ENCODE measurements at places on chromosomes 7 and 10.

DNA sequence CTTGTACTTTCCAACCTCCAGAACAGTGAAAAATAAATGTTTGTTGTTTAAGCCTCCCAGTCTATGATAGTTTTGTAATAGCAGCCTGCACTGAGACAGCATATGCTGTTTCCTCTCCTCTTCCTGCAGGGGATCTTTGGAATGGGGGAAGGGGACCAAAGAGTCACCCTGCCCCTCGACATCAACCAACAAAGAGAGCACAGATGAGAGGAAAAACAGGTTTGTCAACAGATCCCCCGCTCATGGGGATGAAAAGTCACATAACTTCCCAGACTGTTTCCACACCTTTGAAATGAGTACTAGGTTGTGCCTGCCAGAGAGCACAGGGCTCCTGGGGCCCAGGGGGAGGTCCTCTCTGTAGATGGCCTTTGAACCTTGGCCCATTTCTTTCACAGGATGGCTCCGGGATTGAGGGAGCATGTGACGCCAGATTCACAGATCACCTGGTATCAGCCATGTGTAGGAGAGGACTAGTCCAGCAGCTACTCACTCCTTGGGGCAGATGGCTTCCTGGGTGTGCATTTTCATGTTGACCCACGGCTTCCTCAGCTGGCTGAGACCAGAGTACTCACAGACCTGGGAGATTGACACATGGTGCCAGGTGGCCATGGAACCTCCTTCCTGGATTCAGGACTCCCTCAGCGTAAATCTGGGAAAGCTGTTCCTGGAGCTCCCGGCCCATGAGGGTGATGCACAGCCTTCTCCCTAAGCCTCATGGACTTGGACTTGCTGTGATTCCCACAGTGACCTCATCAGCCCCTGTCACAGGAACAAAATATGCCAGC, 125.6 kb downstream of the CXCL12 start:
- no peak for DNase-seq

DNA sequence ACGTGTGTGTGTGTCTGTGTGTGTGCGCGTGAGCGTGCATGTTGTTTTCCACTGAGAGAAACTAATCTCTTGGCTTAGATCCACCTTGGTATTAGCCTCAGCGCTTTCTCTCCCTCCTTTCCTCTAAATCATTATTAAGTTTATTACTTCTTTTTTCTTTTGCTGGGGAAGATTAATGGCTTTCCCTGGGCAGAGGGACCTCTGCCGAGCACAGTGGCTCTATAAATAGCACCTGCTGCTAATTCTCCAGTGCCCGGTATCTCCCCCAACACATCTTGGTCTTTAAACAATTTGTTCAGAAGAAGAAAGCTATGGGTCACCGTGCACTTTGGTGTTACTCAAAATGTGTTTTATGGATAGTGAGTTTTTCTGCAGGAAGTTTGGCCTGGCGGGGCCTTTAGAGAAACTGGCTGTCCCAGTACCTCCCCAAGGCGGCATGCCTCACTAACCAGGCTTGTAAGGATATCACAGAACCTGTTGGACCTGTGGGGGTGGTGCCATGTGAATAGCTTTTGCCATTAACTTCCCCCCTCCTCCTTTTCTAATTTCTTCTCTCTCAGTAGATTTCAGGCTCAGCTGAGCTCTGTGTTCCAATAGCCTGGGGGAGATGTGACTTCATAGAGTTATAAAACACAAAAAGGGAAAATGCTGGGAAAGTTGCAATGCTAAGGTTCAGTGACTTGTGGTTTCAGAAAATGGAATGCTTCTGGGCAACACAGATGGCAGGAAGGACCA, 70.1 kb upstream of the RAB11FIP2 start:
- no peak for DNase-seq

DNA sequence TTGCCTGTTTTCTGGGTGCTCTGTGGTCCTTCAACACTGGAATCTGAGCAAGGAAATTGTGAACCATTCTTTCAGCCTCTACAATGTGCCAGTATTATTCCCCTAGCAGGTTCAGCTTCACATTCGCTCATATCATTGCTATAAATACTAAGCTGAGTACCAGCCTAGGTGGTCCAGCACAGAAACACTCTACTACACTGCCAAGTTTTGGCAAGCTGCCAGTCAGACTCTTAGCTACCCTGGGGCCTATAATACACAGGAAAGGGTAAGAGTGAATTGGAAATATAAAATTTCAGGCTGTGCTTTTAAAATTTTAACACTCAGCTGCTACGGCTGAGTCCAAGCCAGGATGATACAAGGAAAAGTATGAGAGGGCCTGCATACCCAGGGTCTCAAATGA, 49.9 kb upstream of the PPP1R3A start:
- no peak for DNase-seq

DNA sequence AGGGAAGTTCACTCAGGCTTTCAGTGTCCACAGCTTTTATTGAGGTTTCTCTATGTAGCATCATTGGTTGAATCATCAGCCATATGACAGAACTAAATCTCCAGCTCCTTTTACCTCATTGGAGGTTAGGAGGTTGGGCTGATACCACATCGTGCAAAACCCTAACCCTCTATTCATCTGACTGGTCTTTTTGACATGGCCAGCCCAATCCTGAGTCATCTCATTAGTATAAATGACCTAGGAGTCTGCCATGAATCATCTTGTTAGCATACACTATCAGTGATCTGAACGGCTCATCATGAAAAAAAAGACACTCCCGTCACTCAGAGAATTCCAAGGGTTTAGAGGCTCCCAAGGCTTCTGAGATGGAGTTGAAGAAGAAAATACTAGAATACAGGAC, 669.8 kb upstream of the POT1 start:
- no peak for DNase-seq

- DNase-seq, result no peak
Measured at GRCh38 chr10:35339942-35340341, 3.6 kb downstream of the CCNY start.

DNA sequence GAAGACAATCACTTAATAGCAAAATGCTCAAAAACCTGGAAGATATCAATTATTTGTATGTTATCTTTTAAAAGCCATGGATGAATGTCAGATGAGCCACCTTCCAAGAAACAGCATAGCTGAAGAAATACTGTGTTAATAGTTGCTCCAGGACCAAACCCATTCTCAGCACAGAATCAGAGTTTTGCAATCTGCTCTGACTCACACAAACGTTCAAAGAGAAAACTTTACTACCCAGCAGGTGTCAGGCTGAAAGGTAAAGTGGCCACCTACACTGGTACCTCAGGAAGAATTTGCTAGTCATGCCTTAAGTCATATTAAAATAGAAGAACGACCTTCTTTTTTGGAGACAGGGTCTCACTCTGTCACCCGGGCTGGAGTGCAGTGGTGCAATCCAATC, 526.5 kb downstream of the PARD3 start:
- DNase-seq, result no peak

GRCh38 chr7:55152516-55152915, 133.7 kb downstream of the EGFR start:
- DNase-seq, result no peak

DNA sequence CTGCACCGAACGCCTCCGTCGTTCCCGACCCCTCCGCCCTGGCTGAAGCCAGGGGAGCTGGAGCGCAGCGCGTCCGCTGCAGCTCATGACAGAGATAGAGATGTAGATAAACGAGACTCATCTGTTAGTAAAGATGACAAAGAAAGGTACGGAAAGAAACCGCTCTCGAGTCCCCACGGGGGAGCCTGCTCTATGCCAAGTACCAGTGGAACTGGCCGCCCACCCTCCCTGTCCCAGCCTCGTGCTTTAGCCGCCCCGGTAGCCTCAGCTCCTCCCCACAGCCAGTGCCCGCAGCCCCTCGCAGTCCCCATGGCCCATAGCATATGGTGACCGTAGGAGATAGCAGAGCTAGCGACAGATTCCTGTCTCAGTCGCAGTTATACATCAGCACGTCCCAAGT, 344.7 kb upstream of the GALNT17 start:
- no peak for DNase-seq

DNA sequence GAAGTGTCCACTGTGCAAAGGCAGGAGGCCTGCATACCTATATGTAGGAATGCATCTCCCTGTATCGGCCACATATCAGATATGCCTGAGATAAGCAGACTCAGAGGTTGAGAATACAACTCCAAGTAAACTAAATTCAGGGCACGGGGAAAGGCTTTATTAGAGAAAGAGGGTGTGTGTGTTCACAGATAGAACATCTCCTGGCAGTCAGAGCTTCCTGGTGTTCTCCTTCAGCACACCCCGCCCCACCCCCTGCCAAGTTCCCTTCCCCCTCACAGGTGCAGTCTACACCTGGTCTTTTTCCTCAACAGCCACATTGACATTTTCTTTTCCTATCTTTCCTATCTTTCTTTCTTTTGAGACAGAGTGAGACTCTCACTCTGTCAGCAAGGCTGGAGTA, 17.1 kb downstream of the GBX1 start:
- DNase-seq, result no peak

DNA sequence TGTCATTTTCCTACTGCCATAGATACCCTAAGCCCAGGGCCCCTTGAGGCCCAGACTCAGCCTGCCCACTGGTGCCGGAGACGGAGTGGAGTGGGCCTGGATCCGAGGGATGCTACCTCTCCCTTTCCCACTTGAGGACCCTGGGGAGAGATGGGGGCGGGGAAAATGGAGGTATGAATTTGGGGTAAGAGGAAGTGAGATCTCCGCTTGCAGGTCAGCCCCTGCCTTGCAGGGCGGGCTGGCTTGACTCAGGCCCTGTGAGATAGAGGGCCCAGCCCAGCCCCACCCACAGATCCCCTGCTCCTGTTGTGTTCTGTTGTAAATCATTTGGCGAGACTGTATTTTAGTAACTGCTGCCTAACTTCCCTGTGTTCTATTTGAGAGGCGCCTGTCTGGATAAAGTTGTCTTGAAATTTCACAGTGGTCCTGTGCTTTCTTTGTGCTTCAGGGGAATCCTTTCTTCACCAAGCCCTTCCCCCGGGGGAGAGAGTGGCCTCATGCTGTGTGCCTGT, 13.2 kb downstream of the YKT6 start:
- no peak for DNase-seq

GRCh38 chr10:43576062-43576461, 1.6 kb upstream of the ZNF239 start:
- no peak for DNase-seq

GRCh38 chr10:102230861-102231356, 4.8 kb downstream of the ELOVL3 start:
- peak; percentile 24 for DNase-seq

DNA sequence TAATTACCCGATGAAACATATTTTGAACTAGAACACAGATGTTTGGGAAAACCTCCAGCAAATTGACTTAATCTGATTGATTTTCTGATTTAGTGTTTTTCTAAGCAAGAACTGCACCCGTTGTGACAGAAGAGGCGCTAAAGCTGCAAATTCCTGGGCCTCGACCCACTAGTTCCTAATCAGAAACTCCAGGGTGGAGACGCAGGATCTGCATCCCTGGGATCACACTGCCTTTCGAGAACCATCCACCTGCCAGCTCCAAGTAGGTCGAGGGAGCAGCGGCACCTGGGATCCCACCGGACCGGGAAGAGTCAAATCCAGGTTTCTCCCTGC, 136.8 kb upstream of the CDCA7L start:
- no peak for DNase-seq

DNA sequence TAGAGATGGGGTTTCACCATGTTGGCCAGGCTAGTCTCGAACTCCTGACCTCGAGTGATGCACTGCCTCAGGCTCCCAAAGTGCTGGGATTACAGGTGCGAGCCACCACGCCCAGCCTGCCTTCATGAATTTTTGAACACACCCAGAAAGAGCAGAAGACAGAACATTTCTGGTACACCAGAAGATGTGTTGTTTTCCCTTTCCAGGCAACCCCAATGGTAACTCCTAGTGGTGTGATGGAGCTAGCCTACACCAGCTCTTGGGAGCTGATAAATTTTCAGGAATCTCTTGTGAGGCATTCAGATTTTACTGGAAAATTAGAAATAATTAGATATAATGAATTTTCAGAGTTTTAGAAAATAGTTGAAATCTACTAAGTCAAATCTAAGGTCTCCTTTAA, 904 bp upstream of the CCDC7 start:
- no peak for DNase-seq

DNA sequence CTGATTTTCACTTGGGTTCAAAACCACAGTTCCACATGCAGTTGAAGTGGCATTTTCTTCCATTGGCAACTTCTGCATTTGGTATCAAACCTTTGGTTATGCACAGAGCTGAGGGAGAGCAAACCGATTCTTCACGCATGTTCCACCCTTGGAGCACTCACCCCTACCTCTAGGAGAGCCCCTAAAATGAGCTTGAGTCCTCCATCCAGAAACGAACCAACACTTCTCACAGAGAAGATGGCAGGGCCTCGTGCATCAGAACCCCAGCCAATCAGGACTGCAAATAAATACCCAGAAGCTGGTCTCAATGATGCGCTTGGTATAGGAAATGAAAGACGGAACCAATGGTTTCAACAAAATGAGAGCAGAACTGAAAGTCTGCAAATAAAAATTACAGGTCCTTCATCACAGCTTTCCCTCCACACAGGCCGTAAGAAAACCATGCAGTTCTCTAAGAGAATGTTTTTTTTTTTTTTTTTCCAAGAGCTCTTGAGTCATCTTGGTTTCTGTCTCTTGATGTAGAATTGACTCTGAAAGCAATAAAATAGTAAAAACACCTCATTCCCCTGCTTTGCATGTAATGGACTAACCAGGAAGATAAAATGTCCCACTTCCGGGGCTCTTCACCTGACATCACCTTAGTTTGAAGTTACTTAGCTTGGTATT, 23.9 kb downstream of the KLF6 start:
- no peak for DNase-seq

DNA sequence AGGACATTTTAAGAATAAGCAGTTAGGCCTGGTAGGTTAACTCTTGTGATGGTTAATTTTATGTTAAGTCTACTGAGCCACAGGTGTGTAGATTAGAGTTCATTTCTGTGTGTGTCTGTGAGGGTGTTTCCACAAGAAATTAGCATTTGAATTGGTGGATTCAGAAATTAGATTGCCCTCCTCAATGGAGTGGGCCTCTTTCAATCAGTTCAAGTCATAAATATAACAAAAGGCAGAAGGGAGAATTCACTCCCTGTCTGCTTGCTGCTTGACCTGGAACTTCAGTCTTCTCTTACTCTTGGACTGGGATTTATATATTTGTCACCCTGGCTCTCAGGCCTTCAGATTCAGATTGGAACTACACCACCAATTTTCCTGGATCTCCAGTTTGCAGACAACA, 55.3 kb upstream of the POM121L12 start:
- no peak for DNase-seq

DNA sequence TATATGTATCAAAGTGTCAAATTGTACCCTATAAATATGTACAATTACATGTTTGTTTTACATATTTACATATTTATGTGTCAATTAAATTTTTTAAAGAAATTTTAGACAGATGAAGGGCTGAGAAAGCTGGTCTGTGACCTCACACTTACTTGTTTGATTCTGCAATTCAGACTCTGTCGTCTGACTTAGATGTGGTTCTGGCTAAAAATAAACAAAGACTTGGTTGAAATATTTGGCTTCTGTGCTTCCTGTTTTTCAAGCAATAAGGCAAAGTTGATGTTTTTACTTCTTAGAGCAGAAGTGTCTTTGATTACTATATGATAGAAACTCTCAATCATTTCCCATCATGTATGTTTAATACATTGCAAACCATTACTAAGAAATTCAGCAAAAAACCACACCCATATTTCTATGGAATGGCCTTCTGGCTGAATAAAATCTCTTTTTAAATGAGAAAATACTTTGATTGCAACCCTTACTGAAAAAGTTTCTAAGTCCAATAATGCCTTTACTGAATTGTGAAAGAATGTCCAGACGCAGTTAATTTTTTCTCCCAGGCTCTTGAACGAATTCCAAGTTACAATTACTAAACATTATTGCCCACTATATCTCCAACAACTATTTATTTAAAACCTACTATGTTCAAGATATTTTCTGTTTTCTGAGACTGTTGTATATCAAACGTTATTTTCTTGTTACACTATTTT, 59.5 kb upstream of the PRKG1 start:
- DNase-seq, result no peak
